ENCODE measurements at places on chromosomes 7 and 10.

DNA sequence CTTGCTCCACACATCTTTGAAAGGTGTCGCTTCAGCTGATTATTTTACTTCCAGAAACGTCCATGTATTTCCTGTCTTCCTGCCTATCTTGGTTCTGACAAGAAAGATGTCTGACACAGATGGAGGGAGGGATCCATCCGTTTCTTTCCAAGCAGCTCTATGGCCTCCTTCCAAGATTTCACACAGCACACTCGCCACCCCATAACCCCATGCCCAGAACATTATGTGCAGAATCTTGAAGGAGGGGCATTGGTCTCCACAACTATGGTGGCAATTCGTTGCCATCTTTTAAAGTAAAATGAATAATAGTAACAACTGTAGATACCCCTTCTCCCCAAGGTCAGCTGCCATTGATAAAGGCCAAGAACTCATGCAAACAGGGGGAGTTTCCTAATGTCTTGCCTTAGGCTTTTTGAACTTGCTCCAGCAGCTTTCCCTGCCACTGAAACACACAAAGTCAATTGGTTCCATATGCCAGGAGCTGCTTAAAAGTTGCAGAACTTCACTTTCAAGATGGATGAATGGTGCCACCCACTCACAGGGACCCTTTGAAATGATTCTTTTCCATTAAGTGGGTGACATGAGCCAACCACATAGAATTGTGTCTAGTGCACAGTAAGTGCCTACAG lies 60.0 kb downstream of the VSTM4 start:
- no peak for DNase-seq

GRCh38 chr7:93949423-93949822 lies 27.9 kb downstream of the GNG11 start:
- no peak for DNase-seq

DNA sequence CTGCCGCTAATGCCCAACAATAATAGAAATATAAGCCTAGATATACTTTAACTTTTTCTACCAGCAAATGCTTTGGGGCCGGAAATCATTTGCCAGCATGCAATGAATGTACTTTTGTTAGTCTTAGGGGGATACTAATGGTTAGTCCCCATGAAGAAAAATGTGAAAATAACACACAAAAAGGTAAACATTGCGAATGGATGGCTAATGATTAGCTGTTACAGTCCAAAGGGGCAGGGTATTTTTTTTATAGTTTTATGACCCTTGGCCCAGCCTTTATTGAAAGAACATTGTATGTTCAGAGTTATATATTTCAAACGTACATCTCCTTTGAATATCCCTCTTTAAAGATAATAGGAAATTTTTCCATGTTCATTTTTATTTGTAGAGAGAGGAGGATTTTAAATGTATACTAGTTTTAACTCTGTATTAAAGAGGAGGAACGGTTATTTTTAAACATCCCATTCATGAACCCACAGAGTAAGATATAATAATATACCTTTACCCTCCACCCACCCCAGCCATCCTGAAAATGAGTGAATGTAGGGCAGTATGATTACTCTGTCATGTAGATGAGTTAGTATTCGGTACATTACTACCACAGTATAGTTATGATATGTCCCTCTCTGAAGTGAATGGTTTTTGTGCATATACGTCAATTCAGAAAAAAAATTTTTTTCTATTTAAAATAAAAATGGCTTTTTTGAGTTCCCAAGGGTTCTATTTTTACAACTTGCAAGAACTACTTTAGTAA lies 63.6 kb downstream of the ARID5B start:
- no peak for DNase-seq

DNA sequence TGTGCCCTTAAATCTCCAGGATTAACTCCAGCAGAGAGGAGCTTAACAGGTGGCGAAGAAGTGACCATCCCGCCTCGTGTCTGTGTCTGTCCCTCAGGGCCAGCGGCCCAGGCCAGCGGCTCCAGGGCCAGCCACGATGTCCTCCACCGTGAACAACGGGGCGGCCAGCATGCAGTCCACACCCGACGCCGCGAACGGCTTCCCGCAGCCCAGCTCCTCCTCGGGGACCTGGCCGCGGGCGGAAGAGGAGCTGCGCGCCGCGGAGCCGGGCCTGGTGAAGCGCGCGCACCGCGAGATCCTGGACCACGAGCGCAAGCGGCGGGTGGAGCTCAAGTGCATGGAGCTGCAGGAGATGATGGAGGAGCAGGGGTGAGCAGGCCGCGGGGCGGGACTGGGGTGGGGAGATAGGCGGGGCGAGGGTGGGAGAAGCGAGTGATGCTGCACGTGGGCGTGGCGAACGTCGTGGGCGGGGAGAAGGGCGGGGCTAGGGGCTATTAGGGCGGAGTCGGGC lies 33.3 kb downstream of the SRRM3 start:
- peak; percentile 61 for DNase-seq

- no peak for DNase-seq
These were observed 665.0 kb downstream of the MAGI2 start for GRCh38 chr7:78788464-78788863.

- DNase-seq = no peak
These were observed 60.5 kb downstream of the HK1 start for GRCh38 chr10:69338547-69339450.

DNA sequence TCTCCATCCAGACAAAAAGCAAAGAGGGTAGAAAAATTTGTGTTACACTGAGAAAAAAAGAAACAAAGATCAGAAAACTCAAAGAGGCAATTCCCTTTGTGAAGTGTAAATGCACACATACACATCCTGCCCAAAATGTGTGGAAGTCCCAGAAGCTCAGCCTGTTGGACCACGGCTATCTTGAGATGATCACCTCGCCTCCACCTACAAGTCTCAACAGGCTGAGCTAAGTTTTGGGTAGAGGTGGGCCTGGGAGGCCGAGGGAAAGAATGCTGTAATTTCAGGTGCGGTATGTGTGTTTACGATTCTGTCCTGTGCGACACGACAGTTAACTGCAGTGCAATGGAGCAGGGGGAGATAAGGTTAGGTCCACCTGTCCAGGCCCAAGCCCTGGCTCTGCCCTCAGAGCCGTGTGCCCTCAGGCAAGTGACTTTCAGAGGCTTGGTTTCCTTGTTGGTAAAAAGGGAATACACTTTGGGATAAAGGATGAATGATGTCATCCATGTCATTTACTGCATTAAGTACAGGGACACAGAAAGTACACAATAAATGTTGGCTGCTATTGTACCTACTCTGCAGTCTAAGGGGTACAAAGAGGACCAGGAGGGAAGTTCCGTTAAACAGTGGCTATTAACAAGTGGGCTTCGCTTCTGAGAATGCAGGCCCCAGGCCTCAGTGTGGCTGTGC lies 67.3 kb downstream of the AFAP1L2 start:
- no peak for DNase-seq

DNA sequence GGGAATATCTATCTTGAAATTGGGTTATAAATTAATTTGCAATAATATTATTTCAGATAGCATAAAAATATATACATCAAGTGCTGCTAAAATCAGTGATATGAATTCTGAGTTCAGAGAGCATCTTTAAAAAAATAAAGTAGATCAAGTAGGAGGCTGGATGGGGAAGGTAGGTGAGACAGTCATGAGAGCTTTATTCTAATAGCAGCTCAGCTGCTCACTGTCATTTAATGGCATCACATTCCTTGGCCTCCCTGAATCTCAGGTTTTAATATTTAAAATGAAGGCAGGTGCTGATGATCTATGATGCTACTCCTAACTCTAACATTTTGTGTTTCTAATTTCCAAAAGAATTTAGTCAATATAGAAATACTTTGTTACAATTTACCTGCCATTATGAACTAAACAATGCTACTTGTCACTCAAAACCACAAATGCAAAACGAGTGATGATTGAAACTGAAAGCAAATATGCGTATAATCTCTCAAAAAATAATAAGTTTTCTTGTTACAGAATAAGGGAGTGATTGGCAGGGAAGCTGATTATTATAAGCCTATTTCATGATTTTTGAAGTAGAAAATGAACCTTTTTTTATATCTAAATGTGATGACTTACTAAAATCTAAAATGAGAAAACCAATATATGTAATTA lies 147.6 kb upstream of the CSTF2T start:
- no peak for DNase-seq

DNA sequence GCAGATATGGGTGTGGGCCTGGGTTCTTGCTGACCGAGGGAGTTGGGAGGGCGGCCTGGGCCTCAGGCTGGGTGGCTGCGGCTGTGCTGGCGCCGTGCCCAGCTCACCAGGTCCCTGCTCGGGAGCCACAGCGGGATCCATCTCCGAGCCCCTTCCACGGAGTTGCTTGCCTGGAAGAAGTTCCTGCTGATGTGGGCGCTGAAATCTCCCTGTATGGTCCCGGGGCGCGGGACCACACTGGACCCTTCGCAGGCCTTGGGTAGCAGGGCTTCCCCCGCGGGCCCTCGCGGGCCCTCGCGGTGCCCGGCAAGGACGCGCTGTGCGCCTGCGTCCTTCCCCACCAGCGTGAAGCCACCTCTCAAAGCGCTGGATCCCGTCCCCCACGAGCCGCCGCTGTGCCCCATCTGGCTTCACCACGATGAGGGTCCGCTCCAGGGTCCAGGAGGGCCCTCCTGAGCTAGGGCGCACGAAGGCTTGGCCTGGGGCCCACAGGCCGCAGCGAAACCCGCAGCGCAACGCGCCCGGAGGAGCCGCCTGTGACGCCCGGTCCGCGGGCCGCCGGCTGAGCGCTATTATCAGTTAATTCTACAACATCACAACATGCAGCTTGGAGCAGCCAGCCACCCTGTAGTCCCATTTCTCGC lies 31.5 kb downstream of the RAB19 start:
- no peak for DNase-seq

GRCh38 chr10:44332465-44332864 lies 52.4 kb downstream of the CXCL12 start:
- DNase-seq = no peak

- DNase-seq = no peak
These were observed 115.8 kb upstream of the CELF2 start for GRCh38 chr10:10901906-10902305.

DNA sequence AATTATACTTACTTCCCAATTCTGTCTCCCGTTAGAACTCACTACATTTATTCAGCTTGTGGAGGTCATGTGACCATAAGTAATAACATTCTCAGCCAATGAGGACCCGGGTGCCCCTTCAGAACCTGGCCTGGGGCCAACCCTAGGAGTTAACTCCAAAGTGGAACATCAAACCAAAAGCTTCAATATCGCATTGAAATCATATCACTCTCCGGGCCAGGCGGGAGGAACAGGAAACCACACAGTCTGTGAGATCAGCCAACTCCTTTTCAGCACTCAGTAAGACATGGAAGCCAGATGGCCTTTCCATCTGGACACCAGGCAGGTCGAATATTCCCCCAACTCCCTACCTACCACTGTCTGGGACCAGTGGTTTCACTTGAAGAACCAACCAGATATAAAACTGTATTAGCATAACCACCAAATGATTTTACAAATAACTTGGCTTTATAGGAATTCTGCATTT lies 5.5 kb downstream of the CREB3L2 start:
- DNase-seq = no peak

DNA sequence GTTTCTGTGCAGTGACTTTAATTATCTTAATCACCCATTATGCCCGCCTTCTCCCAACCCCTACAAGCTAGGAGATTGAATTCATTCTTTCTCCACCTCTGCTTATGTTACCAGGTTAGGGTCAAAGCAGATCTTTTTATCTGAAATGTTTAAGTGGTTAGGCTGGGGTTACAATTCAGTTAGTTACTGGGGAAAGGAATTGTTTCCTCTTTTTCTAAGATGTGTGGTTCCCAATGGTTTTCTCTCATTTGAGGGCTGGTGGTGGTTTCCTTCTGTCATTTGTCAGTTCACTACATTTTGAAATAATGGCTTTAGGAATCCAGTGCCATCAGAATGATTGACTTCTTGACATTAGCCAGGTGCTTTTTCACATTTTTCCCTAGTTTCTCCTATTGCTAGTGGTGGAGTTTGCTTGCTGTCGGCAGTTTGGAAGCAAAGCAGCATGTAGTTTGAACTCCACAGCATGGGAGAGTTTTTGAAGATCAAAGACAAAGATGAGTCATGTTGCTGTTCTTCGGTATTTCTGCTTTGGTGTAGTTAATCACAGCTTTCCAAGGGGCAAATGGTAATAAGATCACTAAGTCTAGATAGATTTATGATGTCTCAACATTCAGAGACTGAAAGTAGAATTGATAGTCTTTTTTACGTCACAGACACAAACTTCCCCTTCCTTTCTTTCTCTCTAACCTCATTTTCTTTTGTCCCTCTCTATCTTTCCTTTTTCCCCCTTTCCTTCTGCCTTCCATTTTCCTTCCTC lies 168.2 kb downstream of the SND1 start:
- no peak for DNase-seq

DNA sequence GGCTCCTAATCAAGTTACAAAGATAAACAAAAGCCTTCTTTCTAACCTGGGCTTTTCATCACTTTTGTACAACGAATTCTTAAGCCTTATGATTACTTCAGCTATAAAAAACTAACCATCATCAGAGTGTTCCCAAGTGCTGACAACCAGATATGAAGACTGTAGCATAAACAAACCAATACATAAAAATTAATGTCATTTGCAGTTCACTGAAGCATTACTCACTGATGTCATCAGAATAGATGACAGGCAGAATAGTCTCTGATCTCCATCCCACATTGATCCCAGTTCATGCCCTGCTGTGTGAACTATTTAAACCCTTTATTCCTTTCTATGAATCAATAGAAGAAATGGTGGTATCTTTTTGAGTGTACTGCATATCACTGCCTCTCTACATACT lies 84.4 kb downstream of the DNAJC1 start:
- no peak for DNase-seq
